ENCODE measurements at places on chromosomes 5 and 9.
A peak's percentile ranks its signal among the peaks of the same experiment; 100 is the strongest.

DNA sequence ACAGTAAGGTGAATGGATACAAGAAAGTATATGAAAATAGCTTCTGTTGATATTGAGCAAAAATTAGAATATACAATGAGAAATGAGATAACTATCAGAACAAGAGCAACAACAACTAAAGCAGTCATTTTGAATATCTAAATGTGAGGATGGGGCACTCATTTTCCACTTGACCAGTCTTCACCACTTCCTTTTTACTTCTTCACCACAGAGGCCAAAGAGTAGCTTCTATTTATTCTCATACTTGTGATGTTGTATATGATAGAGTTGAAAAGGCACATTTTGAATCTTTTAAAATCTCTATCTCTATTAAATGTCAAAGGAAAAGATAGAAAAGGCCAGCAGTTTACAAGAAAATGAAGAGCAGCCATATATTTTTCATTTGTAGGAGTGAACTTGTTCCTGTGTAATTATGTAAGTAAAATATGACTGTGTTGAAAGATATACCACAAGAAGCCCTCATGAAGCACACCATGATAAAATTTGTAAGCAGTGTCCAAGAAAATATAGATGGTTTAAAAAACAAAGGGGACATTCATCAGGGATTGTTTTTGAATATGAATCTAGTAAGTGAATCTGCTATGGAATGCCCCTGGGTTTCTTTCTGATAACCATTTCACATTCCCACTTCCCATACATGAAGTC, 39.2 kb downstream of the ADAMTS19 start:
- no peak for DNase-seq

GRCh38 chr9:117704024-117704575, at the start of gene TLR4:
TLR4 (plus strand) TSS chr9:117704403; CDS start chr9:117704473, 70 bp downstream.
- DNase-seq = peak; percentile 56

DNA sequence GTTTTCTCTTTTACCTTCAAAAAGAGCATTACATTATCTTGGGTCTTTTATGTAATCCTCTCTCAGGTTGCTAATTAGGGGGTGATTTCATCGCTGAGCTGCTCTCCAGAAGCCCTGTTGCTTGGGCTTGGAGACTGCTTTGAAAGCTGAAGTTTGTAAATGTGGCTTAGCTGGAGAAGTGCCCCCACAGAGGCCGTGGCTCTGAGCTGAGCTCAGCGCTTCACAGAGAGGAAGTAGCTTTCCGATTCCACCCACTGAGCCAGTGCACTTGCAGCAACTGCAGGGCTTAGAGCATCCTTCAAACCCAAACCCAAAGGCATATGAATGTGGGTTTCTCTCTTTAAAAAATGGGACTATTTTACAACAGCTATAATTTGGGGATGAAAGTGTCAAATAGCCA, 13.7 kb upstream of the NXNL2 start:
- no peak for DNase-seq

DNA sequence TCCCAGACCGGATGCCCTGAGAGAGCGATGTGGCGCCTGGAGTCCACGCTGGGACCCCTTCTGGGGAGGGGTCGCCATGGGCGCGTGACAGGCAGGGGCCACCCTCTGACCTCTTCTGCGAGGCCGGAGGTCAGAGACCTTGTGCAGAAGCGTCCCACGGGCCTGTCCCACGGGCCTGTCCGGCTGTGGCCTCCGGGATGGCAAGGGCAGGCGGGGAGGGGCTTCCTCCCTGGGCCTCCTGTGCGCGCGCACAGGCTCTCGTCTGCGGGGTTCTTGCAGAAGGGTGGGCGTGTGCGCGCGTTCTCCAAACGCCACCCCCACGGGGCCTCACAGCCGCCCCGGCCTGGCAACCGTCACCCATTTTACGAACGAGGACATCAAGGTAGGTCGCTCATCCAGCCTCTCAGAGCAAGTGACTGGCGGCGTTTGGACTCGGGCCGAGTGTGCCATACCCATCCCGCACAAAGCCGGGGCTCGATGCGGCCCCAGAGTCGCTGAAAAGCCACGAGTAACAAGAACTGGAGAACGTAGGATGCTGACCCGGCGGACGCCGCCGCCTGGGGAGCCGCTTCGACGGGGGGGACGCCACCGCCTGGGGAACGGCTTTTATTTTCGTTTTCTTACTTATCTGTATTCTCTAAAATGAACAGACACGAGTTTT, 897 bp downstream of the AHRR start:
- DNase-seq = no peak

DNA sequence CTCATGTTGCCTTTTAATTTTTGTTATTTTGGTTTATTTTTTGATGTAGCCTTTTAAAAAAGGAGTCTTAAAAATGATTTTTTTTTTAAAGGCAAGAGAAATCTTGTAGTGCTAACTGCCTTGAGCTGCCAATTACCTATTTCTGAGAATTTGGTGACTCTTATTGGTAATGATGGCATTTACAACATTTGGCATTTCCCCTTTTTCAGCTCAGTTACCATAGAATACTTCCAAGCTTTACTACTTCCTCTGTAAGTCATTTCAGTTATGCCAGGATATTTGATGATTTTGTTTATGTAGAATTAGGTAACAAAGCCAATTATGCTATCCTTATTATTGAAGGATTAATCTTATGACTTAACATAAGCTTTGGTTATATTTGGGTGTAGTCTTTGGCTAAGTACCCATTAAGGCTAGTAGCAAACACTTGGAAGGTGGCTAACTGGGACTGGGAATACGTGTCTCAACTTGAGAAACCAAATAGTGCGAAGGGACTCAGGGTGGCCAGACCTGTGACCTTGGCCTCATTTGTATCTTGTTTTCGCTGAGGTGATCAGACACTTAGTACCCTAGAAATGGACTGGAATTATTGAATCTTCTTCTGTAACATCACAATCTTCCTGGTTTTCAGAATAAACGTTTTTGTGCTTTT, 27.7 kb downstream of the CDC37L1 start:
- DNase-seq = no peak

- peak; percentile 28 for DNase-seq
Observed at GRCh38 chr9:92989561-92989960, 42.2 kb downstream of the FGD3 start.

GRCh38 chr9:72827950-72828731, 124.7 kb downstream of the ALDH1A1 start:
- peak; percentile 99 for DNase-seq

GRCh38 chr9:20408513-20408912, 213.8 kb downstream of the MLLT3 start:
- DNase-seq = no peak

DNA sequence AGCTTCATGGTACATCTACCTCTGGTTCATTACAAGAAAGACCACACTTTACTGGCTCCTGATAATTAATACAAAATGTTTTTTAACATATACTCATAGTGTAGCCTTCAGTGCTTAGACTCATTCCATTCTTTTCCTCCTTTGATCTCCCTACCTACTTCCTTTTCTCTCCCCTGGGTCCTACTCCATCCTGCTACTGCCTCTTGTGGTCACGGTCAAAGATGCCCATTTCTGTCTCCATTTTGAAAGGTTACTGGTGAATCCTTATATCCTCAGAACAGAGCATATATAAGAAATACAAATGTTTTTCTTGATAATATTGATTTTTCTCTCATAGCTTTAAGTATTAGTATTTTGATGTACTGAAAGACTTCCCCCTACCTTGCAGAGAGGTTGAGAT, 375.9 kb downstream of the ARRDC3 start:
- no peak for DNase-seq

DNA sequence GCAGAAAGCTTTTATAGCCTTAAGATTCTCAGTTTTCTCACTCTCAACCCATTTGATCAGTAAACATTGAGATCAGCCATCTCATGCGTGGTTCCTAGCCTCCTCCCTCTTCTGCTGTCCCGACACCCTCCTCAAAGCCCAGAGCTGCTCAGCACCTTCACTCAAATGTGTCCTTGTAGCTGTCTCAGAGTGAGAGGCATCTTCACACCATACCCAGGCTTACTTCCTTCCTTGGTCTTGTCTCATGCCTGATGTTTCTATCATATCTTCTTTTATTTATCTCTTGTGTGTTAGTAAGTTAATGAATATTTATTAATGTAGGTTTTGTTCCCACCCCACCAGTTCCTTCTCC, 72.4 kb upstream of the SNX2 start:
- DNase-seq = no peak

DNA sequence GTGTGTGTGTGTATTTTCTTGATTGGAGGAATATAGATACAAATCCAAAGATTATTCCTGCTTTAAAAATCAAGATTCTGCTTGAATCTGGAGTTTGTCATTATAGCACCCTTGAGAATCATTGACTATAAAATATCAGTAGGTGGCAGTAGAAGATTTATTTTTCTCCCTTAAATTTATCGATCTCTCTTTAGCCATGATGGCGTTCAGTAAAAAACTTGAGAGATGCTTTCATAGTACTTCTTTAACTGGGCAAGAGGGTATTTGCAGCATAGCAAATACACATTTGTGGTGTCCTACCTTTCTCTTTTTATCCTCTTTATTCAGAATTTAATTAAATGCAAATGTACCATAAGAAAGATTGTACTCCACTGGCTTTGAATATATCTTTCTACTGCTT, 307.7 kb downstream of the ADGRV1 start:
- DNase-seq = peak; percentile 53

GRCh38 chr5:42300496-42300895, 122.7 kb upstream of the GHR start:
- no peak for DNase-seq

Data from bronchial epithelial cell (primary cell).